ENCODE measurements at places on chromosomes 12 and 14. TPM values are rescaled to one million over a fixed set of nuclear protein-coding genes. Genes with fewer than 3 reads are reported as not detected.

Gene CIROP
- not detected for total RNA-seq

Gene AJUBA
- total RNA-seq: 0.72 TPM

Gene AQP6
- not detected for total RNA-seq

Gene GON7
- 2.4 TPM for total RNA-seq

DNA sequence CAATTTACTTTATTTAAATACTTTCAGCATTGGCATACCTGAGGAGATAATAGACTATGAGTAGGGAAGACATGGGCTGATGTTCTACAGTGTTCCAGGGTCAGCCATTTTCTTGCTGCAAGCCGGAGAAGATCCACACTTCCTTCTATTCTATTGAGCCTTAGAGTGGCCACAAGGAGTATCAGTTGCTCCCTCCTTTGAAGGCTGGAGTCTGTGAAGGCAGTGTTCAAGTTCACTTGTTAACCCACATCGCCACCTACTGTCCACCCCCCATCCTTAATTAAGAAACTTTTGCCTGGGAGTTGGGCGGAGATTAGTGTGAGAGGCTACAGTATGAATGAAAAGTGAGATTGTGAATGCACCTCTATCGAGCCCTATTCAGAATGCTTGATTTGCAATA is 666.6 kb downstream of the NRXN3 start:
- no peak for DNase-seq

GRCh38 chr12:40552868-40553267 is 139.4 kb upstream of the CNTN1 start:
- no peak for DNase-seq

DNA sequence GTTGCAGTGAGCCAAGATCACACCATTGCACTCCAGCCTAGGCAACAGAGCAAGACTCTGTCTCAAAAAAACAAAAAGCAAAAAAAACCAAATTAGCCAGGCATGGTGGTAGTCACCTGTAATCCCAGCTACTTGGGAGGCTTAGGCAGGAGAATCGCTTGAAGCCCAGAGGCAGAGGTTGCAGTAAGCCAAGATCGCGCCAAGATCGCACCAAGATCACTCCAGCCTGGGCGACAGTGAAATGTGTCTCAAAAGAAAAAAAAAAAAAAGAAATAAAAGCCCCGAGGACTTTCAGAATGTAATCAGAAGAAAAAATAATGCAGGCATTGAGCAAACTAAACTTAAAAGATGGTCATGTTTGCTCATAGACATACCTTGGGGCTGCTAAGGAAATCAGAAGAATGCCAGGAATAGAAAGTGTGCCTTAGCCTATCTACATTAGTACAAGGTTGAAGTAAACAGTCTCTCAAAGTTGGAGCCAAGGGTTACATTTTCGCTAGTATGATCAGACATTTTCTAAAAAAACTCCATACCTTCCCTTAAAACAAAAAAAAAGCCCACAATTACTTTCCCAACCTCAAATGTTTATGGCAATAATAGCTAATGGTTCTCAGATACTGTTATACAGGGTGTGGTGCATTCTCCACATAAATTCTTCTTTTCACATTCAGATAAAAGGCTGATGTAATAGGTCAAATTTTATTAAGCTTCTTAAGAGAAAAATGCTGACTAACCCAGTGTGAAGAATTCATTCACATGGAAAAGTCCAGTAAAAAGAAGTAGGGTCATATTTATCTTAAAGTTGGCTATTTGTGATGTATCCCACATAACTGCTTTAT is 15.8 kb downstream of the DTD2 start:
- DNase-seq: no peak

- DNase-seq: no peak
These were observed 50.8 kb downstream of the DYNC1H1 start for GRCh38 chr14:102015045-102015685.

GRCh38 chr12:50747817-50748216 is 16.1 kb upstream of the ATF1 start:
- no peak for DNase-seq

DNA sequence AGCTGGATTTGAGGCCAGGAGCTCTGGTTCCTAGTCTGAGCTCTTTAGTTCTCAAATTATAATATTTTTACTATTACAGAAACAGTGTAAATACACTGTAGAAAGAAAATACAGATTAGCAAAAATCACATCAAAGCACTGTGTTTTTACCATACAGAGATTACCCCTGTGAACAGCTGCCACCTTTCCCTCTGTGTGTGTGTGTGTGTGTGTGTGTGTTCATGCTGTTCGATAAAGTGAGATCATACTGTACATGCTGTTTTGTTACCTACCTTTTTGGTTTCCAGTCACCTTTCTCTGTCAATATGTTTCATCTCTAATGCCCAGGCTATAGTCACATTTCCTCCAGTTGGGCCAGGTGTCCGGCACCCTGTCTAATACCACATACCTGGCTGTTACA is 26.9 kb downstream of the MVK start:
- DNase-seq: no peak

DNA sequence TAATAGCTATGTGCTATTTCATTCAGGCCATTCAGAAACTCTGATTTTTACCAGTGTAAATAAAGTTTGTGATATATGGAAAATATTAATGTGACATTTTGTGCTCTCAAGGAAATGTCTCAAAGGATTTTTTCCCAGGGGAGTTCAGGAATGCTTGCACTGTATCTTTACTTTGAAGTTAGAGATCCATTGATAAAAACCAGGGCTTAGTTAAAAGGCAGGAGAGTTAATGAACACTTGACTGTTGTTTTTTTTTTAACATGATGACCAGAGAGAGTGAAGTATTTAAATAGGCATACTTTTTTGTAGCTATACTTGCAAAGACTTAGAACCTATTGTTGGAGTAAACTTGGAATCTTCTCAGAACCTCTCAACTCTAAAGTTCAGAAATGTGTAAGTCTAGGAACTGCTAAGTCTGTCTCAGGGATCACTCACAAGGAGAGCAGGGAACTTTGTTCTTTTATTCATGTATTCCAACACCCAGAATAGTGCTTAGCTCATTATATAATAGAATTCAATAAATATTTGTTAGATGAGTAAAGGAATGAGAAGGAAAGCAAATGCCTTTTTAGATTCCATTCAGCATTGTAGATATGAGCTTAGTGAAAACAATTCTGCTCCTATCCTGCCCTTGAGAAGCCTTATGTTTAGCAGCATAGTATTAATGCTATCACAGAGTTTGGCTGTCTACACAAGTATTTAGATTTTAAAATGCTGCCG is 117.5 kb downstream of the DAAM1 start:
- no peak for DNase-seq

DNA sequence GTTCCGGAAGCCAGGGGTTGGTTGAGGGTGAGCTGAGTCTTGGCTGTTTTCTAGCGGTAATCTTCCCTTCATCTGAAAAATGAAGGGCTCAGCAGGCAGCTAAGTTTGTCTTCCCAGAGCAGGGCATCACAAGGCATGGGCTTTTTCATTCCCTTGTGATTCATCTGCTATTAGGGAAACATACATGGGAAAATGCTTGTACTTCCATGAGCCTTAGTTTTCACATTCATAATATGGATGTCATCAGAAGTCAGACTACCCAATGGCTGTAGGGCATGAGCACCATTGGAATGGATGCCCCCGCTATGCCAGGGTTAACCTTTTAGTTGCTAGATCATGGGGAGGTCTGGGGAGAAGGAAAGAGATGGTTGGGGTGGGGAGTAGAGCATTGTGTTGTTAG is 18.7 kb downstream of the HELB start:
- no peak for DNase-seq

DNA sequence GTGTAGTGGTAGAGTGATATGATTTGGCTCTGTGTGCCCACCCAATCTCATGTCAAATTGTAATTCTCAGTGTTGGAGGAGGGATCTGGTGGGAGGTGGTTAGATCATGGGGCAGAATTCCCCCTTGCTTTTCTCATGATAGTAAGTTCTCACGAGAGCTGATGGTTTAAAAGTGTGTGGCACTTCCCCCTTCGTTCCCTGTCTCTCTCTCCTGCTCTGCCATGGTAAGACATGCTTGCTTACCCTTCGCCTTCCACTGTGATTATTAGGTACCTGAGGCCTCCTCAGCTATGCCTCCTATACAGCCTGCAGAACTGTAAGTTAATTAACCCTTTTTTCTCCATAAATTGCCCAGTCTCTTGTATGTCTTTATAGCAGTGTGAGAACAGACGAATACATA is 115.7 kb upstream of the FUT8 start:
- no peak for DNase-seq
